ENCODE measurements at places on chromosomes 16 and 17. TPM values are rescaled to one million over a fixed set of nuclear protein-coding genes. Genes with fewer than 3 reads are reported as not detected.
A peak's percentile ranks its signal among the peaks of the same experiment; 100 is the strongest.

- H3K27ac ChIP-seq, result no peak overlapping the region
- H3K36me3 ChIP-seq, result no peaks in the 10 kb centered on the region
- H3K27me3 ChIP-seq, result no peaks in the 10 kb centered on the region
- peaks cover 6% of the 10 kb centered on the region for H3K4me1 ChIP-seq
- H3K4me3 ChIP-seq, result no peak overlapping the region
- no peak for DNase-seq
Measured at GRCh38 chr17:14372461-14372860, 71.6 kb downstream of the HS3ST3B1 start.

DNA sequence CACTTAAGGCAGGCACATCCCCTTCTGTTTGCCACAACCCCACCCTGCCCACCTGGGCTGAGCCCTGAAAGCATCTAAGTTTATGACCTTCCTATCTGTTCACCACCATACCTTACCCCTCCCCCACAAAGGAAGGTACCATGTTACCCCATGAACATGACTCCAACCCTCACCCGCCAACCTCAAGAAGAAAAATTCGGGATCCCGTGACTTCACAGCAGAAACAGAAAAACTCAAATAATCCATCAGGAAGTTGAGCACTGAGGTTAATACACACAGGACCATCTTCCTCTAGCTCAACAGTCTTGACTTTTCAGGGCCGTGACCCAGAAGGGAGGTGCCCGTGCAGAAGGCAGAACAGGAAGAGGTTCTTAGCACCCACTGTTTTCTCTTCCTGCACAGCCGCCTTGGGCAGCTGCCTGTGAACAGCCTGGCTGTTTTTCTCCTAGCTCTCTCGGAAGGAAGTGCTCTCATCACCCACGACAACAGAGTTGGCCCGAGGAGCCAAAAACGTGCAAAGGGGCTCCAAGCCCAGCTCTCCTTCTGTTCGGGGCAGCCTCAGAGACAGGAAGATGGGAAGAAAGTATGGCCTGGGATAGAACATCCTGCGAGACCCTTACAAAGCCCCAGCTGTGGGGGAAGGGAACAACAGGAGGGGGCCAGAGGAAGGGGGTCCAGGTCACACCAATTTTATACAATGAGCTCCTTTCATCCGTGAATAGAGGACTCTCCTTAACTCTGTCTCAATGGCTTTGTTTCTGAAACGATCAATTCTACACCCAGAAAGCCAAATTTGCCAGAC lies 101.1 kb downstream of the XYLT1 start:
- peak overlapping the region; percentile 87 for H3K4me3 ChIP-seq
- H3K27me3 ChIP-seq, result no peaks in the 10 kb centered on the region
- peak overlapping the region; percentile 91 for H3K27ac ChIP-seq
- H3K36me3 ChIP-seq, result peaks cover 7% of the 10 kb centered on the region
- DNase-seq, result peak; percentile 68
- H3K4me1 ChIP-seq, result peaks cover 86% of the 10 kb centered on the region

DNA sequence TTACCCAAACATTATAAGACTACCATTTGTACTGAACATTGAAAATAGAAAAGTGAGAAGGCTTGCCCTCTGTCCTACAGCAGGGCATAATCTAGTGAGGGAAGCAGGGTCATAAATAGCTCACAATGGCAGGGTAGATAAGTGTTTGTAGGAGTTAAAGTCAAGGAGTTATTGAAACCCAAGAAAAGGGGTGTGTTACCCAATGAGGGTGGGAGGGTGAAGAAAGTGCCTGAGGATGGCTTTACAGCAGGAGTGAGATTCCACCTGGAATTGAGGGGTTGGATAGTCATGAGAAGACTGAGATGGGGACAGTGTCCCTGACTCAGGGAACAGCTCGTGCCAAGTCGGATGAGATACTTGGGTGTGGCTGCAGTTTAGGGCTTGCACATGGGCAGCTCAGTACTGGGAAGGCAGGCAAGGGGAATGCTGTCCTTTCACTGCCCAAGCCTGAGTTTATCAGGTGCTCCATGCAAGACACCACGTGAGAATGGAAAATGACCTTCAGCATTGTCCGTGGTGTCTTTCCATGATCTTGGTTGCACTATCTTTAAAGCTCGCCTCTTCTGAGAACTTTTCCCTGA lies 393.2 kb upstream of the MAF start:
- no peak for DNase-seq
- no peaks in the 10 kb centered on the region for H3K4me1 ChIP-seq
- H3K36me3 ChIP-seq, result no peaks in the 10 kb centered on the region
- no peak overlapping the region for H3K4me3 ChIP-seq

- peak; percentile 28 for DNase-seq
- H3K36me3 ChIP-seq, result no peaks in the 10 kb centered on the region
- no peak overlapping the region for H3K4me3 ChIP-seq
- H3K27me3 ChIP-seq, result no peaks in the 10 kb centered on the region
Measured at GRCh38 chr17:50079334-50080095, 15.6 kb upstream of the PDK2 start.

DNA sequence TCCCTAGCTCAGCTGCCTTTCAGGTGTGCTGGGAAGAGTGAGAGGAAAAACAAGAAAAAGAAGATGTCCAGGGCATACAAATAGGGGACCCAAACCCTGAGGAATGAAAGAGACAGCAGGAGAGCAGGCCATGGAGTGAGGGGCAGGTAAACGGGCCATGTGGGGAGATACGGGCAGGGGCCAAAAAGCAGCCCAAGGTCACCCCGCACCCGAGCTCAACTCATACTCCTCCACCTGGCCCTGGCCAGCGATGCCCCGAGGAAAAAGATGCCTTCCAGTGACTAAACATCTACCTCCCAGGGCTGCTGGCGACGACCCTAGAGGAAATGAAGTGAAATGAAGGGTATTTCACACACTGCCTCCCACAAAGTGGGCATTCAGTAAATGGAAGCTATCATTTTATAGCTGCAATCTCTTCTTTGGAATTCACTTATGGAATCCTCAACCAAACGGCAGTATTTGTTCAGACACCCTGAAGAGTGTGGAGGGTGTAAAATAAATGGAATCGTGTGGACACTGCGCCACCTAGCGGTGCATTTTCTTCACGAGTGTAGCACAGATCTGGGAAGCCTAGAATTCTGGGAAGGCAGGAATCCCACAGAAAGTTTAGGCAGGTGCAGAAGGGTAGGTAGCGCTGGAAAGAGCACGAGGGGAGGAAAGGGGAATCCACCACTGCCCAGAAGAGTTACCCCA lies 14.9 kb downstream of the ELAC2 start:
- H3K27me3 ChIP-seq, result no peaks in the 10 kb centered on the region
- H3K4me3 ChIP-seq, result no peak overlapping the region
- peak; percentile 29 for DNase-seq
- peaks cover 5% of the 10 kb centered on the region for H3K4me1 ChIP-seq

DNA sequence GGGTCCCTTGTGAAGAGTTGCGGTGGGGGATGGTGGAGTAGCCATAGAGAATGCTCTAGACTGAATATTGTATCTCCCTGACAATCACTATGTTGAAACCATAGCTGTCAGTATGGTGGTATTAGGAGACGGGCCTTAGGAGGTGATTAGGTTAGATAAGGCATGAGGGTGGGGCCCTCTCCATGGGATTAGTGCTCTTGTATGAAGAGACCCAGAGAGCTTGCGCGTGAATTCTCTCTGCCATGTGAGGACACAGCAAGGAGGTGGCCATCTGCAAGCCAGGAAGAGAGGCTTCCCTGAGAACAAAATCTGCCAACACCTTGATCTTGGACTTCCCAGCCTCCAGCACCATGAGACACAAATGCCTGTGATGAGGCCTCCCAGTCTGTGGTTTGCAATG lies 34.5 kb upstream of the MGAT5B start:
- no peak for DNase-seq
- H3K27ac ChIP-seq, result no peak overlapping the region
- no peaks in the 10 kb centered on the region for H3K4me1 ChIP-seq
- H3K27me3 ChIP-seq, result no peaks in the 10 kb centered on the region
- no peaks in the 10 kb centered on the region for H3K36me3 ChIP-seq

GRCh38 chr16:87806261-87806640 lies 40.5 kb upstream of the KLHDC4 start:
- H3K27ac ChIP-seq, result peak overlapping the region; percentile 99
- peaks cover 44% of the 10 kb centered on the region for H3K4me1 ChIP-seq
- peak; percentile 84 for DNase-seq

- no peak overlapping the region for H3K4me3 ChIP-seq
- H3K27ac ChIP-seq, result no peak overlapping the region
- H3K27me3 ChIP-seq, result no peaks in the 10 kb centered on the region
- DNase-seq, result no peak
Measured at GRCh38 chr17:78957128-78957527, 22.6 kb downstream of the LGALS3BP start.

The KREMEN2 gene
- total RNA-seq, result 0.12 TPM

DNA sequence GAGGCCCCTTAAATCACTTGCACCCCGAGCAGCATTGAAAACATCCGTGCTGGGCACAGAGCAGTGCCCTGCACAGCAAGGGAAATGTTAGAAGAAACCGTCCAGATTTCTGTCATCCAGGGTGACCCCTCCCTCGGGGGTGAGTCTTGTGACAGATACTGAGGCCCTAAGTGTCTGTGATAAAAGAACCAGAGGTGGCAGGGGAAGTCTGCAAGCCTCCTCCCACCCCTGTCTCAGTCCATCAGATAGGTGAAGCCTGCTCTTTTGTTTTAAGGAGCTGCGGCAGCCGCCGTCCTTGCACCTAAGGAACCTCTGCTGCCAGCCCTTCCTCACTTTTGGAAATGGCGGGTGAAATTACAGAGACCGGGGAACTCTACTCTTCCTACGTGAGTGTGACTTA lies 845 bp upstream of the NAT9 start:
- peak overlapping the region; percentile 75 for H3K27ac ChIP-seq
- peak overlapping the region; percentile 94 for H3K4me3 ChIP-seq

DNA sequence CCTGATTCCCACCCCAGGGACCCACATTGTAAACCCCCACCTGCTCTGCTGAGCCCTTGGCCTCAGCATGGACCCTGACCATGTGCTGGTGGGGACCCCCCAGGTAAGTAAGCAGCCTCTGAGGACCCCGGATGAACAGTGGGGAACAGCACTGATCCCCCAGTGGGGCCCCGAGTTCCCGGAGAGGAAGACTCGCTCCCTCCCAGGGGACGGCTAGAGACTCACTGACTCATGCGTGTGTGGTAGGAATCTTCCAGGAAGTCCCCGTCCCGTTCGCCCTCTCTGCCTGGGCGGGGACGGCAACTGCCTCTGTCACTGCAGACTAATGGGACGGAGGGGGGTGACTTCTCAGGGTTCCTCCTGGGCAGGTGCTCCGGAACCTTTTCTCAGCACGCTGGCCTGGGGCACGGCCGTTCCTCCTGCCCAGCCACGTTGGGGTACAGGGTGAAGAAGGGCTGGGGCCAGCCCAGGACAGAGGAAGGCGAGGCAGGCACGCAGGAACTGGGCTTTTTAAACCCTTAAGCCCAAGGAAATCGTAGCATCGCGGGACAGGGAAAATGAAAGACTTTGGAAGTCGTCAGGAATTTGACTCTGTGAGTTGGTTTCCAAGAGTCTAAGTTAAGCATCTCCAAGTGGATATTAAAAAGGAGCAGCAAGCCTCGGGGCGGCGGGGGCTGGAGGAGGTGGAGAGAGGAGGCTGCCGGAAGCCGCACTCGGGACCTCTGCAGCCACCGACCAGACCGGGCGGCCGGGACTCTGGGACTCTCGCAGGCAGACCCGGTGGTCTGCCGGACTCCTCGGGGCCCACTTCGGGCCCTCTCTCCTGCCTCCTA lies 178.7 kb downstream of the SEC14L1 start:
- H3K4me1 ChIP-seq, result peaks cover 46% of the 10 kb centered on the region
- peak; percentile 63 for DNase-seq
- H3K4me3 ChIP-seq, result peak overlapping the region; percentile 95
- H3K27ac ChIP-seq, result peak overlapping the region; percentile 64

GRCh38 chr17:11932337-11932898 lies 64.9 kb downstream of the ZNF18 start:
- H3K4me3 ChIP-seq, result no peak overlapping the region
- no peaks in the 10 kb centered on the region for H3K4me1 ChIP-seq
- H3K27me3 ChIP-seq, result peaks cover 8% of the 10 kb centered on the region
- DNase-seq, result no peak

- H3K27me3 ChIP-seq, result no peaks in the 10 kb centered on the region
- no peak for DNase-seq
- H3K4me3 ChIP-seq, result no peak overlapping the region
- no peak overlapping the region for H3K27ac ChIP-seq
Measured at GRCh38 chr16:84780544-84781376, 39.0 kb upstream of the CRISPLD2 start.

- H3K4me3 ChIP-seq, result no peak overlapping the region
- no peak overlapping the region for H3K27ac ChIP-seq
- no peaks in the 10 kb centered on the region for H3K4me1 ChIP-seq
- no peaks in the 10 kb centered on the region for H3K27me3 ChIP-seq
Measured at GRCh38 chr16:49158029-49158642, 123.5 kb downstream of the CBLN1 start.

- peaks cover 7% of the 10 kb centered on the region for H3K4me1 ChIP-seq
- DNase-seq, result peak; percentile 84
- H3K36me3 ChIP-seq, result no peaks in the 10 kb centered on the region
- no peak overlapping the region for H3K27ac ChIP-seq
- peaks cover 30% of the 10 kb centered on the region for H3K27me3 ChIP-seq
Measured at GRCh38 chr17:8997994-8998628, 23.2 kb upstream of the NTN1 start.

The HEATR9 gene
- total RNA-seq, result 1.8 TPM

The ERAL1 gene
- total RNA-seq, result 68.1 TPM

DNA sequence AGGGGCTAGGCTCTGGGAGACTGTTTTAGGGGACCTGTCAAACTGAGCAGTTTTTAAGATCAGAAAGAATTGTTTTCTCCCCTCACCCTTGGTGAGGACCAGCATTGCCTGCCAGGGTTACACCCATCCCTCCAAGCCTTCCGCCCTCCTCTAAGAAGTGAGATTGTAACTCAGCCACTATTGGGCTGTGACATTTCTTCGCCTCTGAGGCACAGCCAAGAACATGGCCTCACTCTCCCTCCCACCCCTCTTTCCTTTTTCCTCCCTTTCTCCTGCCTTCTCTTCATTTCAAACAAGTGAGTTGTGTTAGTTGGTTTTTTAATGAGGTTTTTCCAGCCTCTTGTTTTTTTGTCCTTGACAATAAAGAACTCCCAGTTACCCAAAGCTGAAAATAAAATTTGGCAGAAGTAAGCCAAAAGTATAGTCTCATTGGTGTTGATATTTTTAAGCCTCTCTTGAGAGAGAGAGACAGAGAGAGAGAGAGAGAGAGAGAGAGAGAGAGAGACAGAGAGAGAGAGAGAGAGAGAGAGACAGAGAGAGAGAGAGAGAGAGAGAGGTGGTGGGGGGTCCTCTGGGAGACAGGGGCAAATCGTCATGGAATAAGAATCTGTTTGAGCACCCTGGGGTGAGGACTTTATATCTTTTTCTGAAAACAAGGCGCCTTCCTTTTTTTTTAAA lies 77.2 kb upstream of the TBX2 start:
- DNase-seq, result no peak
- no peaks in the 10 kb centered on the region for H3K36me3 ChIP-seq
- no peaks in the 10 kb centered on the region for H3K27me3 ChIP-seq

The LPCAT2 gene
- total RNA-seq, result 2.0 TPM

GRCh38 chr16:55101026-55101425 lies 170.4 kb downstream of the IRX5 start:
- no peaks in the 10 kb centered on the region for H3K4me1 ChIP-seq
- no peaks in the 10 kb centered on the region for H3K36me3 ChIP-seq
- H3K4me3 ChIP-seq, result no peak overlapping the region
